Effector CD4-positive, alpha-beta T cell (primary cell): ENCODE measurements at places on chromosomes 2 and 18.

- DNase-seq: no peak
These were observed 98.0 kb downstream of the DYM start for GRCh38 chr18:49362431-49362830.

DNA sequence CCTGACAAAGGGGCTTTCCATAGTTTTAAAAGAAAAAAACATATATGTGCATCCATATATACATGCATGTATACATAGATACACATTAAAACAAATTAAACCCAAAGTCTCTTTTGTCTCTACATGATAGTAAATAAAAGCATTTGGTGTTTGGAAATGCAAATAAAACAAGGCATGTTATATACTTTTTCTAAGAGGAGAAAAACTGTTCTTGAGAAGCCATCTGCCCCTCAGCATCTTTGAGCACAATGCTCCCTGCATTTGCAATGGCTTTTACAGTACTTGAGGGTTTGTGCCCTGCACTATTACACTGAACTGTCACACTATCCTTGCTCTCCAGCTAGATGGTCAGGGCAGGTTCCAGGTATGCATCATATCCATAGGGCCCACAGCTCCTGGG lies 210.2 kb downstream of the L3MBTL4 start:
- no peak for DNase-seq

GRCh38 chr18:12072996-12073395 lies 20.6 kb upstream of the ANKRD62 start:
- DNase-seq: no peak

DNA sequence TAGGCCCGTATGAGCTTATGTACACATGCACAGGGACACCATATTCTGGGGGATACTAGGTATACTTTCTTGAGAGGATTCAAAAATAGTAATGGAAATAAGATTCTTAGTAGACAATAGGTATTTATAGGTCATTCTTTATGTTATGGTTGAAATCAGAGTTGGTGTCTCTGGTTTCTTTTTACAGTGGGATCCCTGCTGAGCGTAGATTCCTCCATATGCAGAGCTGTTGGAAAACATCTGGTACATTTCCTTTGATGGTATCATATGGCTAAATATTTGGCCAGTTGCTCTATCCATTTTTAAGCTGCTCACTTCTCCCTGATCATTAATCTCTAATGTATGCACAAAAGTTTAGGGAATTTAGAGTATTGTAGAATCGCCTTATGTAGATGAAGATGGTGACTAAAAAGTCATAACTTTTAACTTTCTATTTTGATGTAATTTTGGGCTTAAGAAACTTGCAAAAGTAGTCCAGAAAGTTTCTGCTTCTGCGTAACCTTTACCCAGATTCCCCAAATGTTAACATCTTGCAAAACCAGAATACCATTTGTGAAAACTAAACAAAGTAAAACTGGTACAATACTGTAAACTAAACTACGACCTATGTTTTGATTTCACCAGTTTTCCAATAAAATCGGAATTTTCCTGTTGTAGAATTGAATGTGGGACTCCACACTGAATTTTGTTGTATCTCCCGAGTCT lies 5.4 kb downstream of the ARHGAP28 start:
- DNase-seq: no peak

DNA sequence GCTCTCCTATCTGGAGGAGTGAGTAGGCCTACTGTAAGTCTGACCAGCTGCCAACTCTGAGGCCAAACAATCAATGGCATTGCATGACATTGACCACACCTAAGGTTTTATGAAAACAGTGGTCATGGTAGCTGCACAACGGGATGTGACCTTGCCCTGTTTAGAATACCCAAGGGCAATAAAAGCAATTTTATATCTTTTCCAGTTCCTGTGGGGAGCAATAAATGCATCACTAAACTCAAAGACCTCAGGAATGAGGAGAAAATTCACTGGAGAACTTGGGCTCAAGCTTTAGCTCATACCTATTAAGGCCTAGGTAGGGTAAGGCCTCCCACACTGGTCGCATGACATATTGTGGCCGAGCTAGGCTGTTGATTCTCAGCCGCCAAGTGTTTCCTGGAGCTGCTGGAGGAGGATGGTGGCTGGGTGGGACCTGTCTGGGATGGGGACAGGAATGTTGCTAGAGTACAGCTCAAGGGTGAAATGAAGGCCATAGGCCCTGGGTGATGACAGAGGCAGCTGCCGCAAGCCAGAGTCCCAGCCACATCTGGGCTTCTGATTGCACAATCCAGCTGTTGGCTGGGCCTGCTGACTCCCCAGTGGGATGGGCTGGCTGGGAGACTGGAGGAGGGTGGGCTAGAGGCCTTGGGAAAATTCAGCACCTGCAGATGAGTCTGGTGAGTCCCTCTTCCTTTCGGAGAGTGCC lies 313.7 kb downstream of the CYP26B1 start:
- no peak for DNase-seq

DNA sequence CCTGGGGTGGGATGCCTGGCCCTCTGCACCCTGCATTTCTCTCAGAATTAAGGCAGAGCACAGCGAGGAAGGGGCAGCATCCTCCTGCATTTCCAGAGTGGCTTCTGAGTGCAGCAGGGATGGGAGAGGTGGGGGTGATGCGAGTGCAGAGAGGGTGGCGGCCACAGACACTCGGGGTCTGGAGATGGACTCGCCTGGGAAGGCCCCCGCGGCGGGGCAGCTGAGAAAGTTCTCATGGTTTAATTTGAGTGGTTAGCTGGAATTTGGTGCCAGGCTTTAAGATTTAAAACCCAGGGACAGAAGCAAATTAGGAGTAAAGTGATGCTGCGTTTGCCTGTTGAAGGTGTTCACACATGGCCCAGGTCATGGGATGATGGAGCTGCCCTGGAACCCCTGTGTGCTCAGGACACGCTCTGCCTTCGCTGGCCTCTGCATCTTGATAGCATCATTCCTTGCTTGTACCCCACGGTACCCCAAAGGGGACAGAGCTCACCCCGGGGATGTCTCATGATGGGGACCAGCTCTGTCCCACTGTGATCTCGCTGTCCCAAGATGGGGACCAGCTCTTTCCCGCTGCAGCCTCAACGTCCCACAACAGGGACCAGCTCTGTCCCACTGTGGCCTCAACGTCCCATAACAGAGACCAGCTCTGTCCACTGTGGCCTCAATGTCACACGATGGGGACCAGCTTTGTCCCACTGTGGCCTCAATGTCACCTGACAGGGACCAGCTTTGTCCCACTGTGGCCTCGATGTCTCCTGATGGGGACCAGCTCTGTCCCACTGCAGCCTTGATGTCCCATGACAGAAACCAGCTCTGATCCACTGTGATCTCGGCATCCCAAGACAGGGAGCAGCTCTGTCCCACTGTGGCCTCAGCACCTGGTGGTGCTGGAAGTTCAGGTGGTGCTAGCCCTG lies 27.5 kb downstream of the TMEM18 start:
- DNase-seq: no peak

- DNase-seq: no peak
These were observed 56.2 kb downstream of the PRKCE start for GRCh38 chr2:45707661-45708060.

DNA sequence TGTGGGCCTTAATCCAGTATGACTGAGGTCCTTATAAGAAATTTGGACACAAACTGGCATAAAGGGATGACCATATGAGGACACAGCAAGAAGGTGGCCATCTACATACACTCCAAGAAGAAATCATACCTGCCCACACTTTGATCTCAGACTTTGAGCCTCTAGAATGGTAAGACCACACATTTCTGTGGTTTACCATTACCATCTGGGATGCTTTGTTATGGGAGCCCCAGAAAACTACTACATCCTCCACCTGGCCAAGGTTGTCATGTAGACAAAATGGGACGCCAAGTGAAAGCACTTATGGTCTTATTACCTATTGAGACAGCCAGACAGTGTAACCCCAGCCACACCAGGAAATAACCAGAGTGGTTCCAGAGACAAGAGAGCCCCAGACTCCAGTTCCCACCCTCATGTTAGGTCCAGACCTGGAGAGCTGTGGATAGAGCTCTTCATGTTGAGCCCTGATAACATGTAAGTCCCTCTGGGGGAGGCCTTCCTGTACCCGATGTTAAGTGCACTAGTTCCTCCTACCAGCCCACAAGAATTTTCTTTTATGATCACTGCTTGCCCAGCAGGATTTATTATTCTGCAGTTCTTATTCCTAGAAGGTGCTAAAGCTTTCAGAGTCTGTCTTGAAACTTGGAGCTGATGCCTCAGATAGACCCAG lies 4.6 kb upstream of the ADD2 start:
- DNase-seq: no peak

DNA sequence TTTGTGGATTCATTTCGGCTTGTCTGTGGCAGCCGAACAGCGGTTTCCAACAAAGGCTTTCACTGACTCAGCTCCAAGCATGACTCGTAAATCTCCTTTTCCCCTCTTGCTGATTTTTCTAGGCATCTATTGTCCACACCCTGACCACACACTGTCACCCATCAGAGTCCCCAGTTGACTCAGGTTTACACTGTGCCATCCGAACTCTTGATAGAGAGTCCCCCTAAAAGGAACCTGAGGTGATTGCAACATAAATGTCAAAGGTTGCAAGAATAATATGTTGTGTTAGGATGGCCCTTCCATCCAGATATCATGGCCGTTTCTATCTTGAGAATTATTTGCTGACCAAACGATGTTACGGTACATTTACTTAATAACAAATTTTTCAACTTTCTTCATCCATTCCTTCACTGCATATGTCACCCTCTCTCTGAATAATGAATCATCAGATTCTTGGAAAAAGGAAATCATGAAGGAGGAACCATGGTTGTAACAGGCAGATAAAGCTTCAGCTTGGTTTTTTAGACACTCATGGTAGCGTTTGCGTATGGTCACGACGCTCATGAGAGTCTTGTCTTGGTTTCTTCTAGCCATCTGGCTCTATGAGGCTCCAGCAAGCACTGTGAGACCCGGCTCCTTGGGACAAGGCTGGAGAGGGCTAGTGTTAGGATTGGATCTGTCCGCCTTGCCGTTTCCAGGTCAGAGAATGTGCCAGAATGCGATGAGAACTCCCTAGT lies 72.1 kb downstream of the NPAS2 start:
- no peak for DNase-seq

DNA sequence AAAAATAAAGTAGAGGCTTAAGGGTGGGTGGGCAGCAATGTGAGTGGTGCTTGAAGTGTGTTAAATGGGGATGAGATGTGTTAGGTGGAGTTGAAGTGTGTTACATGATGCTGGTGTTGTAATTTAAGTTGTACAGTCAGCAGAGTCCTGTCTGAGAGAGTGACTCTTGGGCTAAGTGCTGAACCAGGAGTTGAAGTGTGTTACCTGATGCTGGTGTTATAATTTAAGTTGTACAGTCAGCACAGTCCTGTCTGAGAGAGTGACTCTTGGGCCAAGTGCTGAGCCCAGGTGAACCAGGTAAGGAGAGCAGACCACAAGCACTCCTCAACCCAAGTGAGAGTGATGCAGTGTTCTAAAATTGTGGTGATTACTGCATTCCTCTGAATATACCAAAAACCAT lies 40.6 kb downstream of the LCLAT1 start:
- no peak for DNase-seq

DNA sequence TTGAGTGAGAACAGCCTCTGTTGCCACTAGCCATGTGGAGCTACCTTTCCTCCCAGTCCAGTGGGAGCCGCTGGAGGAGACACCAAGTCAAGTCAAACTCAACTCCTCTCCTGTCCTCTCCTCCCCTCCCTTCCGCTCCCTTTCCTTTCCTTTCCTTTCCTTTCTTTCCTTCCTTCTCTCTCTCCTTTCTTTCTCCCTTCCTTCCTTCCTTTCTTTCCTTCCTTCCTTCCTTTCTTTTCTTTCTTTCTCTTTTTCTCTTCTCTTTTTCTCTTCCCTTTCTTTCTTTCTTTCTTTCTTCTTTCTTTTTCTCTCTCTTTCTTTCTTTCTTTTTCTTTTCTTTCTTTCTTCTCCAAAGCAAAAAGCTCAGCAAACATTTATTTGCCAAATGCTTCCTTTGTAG lies 44.5 kb downstream of the THNSL2 start:
- no peak for DNase-seq

- no peak for DNase-seq
These were observed 339.8 kb downstream of the ZEB2 start for GRCh38 chr2:144180131-144180530.

DNA sequence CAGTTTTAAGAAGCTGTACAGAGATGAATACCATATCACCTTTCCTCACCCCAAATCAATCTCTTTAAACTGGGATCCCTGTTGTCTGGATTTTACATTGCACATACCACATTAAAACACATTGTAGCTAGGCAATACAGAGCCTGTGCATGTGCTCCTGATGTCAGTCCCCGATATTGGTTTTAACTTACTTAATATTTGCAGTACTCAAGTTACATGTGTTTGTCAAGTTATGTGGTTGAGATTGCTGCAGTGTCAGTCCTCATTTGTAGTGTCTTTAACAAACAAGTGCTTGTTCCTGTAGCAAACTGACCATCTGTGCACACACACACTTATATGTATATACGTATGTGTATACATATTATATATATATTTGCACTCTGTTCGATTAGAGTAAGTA lies 10.4 kb upstream of the UBE2E3 start:
- DNase-seq: no peak

DNA sequence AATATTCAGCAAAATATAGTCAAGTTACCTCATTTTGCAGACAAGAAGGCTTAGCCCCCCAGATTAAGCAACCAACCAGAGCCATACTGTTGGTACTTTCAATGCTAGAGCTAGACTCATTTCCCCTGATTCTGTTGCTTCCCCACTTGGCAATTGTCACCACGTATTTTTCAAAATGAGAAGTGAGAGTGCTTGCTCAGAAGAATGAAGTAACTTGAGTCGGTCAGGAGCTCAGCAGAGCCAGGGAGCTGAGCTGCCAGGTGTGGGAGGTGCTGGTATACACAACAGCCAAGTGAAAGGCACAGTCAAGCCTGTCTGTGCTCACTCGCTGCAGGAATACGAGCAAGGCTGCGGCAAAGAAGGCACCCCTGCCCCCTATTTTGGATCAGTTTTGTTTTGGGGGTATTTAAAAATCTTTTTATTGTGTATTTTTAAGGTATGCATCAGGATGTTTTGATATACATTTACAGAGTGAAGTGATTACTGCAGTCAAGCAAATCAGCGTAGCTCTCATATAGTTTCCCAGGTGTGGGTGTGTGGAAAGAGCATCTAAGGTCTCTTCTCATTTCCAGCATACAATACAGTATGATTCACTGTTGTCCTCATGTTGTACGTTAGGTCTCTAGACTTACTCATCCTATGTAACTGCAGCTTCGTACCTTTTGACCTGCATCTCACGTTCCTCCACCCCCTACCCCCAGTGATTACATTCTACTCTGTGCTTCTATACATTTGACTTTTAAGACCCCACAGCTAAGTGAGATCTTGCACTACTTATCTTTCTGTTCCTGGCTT lies 62.4 kb downstream of the MRPS9 start:
- DNase-seq: no peak

DNA sequence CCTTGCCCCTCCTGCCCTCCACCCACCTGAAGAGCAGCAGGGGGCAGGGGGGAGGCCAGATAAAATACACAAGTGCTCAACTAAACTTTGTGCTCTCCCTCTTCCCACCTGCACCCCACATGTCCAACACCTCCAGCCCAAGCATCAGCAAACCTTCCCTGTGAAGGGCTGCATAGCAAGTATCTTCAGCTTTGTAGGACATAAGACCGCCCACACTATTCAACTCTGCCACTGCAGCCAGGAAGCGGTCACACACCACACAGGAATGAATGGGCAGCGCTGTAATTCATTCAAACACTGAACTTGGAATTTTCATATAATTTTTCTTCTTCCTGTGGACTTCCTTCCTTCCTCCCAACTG lies 27.5 kb downstream of the TFCP2L1 start:
- no peak for DNase-seq

GRCh38 chr2:152389483-152389882 lies 54.5 kb downstream of the FMNL2 start:
- no peak for DNase-seq
